Lung (tissue), 17 donors: ENCODE measurements at places on chromosomes 3 and 15. TPM values are rescaled to one million over a fixed set of nuclear protein-coding genes. Genes with fewer than 3 reads are reported as not detected.

DNA sequence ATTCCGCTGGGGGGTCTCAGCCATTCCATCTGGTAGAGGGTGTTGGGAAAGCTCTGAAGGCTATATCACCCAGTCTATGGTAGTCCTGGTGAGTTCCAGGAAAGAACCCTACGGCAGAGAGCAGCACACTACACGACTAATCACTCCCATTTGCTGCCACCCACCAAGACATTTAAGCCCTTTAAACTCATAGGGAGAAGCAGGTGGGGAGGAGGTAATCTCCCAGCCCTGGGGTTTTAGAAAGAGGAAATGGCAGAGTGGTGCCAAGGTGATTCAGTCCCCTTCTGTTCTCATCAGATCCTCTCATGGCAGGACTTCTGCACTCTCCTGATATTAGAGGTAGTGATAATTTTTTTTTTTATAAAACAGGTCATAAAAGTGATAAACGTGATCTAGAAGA is 10.6 kb upstream of the VWA5B2 start:
- no peak for DNase-seq
- no peaks in the 10 kb centered on the region for H3K27me3 ChIP-seq
- no peaks in the 10 kb centered on the region for H3K4me1 ChIP-seq
- H3K27ac ChIP-seq, result no peak overlapping the region
- H3K4me3 ChIP-seq, result no peak overlapping the region
- H3K36me3 ChIP-seq, result no peaks in the 10 kb centered on the region

CAMK2N2 gene
- 0.58 TPM for total RNA-seq

DNAH1 gene
- total RNA-seq, result 21.5 TPM

GRCh38 chr15:25778161-25778560 is 85.0 kb downstream of the ATP10A start:
- H3K4me3 ChIP-seq, result no peak overlapping the region
- no peak overlapping the region for H3K27ac ChIP-seq
- DNase-seq, result no peak

TRH gene
- 0.40 TPM for total RNA-seq

DNA sequence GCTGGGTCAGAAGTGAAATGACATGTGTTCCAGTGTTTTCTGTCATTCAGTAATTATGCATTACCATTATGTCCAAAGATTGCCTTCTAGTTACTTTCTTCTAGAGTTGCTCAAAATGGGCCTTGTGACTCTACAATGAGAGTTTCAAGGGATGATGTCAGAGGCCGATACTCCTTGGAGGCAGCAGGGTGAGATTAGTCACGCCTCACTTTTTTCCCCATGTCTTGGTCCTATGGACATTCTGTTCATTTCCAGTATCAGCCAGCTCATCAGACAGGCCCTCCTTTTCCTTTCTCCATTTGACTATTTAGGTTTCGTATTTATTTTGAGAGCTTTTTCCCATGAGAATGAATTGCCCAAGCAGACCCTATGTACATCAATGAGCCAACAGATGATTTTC is 17.5 kb downstream of the VGLL3 start:
- no peak for DNase-seq
- H3K4me3 ChIP-seq, result no peak overlapping the region
- H3K27me3 ChIP-seq, result no peaks in the 10 kb centered on the region

DNAJA4 gene
- total RNA-seq, result 74.6 TPM

GRCh38 chr3:30644615-30645014 is 38.2 kb downstream of the TGFBR2 start:
- H3K27ac ChIP-seq, result peak overlapping the region; percentile 2
- H3K4me3 ChIP-seq, result no peak overlapping the region
- no peaks in the 10 kb centered on the region for H3K27me3 ChIP-seq
- H3K4me1 ChIP-seq, result peaks cover 9% of the 10 kb centered on the region
- peak; percentile 87 for DNase-seq
- peaks cover 24% of the 10 kb centered on the region for H3K36me3 ChIP-seq

DNA sequence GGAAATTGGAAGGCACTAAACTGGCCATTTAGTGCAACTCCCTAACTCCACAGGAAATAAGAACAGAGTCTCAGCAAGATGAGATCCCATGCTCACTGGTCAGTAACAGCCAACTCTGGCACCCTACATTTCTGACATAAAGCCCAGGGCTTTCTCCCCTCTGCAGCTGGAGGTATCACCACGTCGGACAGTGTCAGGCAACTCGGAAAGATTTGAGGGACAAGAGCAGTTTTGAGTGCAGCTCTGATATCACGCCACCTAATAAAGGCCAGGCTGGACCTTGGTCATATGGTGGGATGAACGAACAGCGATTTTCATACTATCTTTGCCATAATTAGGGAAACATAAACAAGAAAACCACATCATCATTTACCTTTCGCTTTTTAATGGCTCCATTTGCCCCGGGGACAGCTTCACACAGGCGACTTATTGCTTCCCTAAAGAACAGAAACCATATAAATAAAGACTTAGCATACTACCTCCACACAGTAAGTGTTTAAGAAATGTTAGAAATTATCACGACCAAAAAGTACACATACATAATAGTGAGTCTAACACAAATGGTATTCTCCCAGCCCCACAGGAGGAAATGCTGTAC is 12.5 kb downstream of the EID1 start:
- no peaks in the 10 kb centered on the region for H3K36me3 ChIP-seq
- DNase-seq, result no peak
- no peak overlapping the region for H3K4me3 ChIP-seq

DNA sequence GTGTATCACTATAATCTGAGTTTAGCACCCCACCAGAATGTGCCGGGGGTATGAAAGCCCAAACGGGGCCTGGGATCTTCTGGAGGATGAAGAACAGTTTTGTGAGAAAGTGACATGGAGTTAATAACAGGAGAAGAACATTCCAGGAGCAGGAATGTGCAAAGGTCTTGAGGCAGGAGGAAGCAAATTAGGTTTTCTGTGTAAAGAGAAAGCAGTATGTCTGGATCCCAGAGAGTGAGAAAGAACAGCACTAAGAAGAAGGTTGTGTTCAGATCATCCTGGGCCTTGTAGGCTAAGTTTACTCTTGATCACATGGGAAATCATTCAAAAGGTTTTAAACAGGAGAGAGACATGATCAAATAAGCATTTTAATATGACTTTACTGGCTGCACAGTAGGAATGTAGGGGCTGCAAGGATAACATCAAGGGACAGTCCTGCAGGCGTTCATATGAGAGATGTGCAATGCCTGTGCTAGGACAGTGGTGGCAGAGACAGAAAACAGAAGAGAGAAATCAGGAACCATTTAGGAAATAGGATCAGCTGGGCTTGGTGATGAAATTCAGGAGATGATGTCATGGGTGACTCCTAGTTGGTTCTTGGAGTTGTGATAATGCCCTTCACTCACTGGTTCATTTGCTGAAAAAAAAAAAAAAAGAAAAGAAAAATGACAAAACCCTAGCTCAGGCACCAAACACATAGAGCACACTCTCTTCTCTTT is 113.5 kb downstream of the TNIK start:
- DNase-seq, result no peak
- no peak overlapping the region for H3K4me3 ChIP-seq
- H3K36me3 ChIP-seq, result no peaks in the 10 kb centered on the region
- H3K27me3 ChIP-seq, result no peaks in the 10 kb centered on the region
- peaks cover 5% of the 10 kb centered on the region for H3K4me1 ChIP-seq

NR1I2 gene
- total RNA-seq, result 0.55 TPM

DNA sequence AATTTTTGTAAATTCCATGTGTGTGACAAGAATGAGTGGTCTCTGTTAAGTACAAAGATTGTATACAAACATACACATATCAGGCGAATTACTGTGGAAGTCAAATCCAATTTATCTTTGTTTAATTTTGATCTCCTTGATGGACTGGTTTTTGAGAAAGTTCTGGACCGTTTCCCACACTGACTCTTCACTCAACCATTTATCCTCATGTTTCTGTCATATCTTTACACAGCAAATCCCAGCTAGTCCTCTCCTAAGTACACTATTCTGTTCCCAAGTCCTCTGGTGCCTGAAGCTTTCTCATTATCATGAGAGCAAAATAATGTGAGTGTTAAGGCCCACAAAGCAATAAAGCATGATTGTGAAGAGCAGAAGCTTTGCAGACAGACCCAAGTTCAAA is 189.9 kb downstream of the WNT5A start:
- no peak for DNase-seq
- no peaks in the 10 kb centered on the region for H3K36me3 ChIP-seq
- H3K27me3 ChIP-seq, result no peaks in the 10 kb centered on the region
- H3K27ac ChIP-seq, result no peak overlapping the region

GRCh38 chr3:190581041-190581541 is 67.2 kb downstream of the IL1RAP start:
- DNase-seq, result no peak
- no peak overlapping the region for H3K4me3 ChIP-seq
- H3K36me3 ChIP-seq, result no peaks in the 10 kb centered on the region
- no peak overlapping the region for H3K27ac ChIP-seq
- H3K27me3 ChIP-seq, result no peaks in the 10 kb centered on the region

GRCh38 chr15:42891569-42891968 is 29.0 kb downstream of the TTBK2 start:
- H3K27ac ChIP-seq, result no peak overlapping the region
- peaks cover 3% of the 10 kb centered on the region for H3K36me3 ChIP-seq
- DNase-seq, result no peak
- peaks cover 2% of the 10 kb centered on the region for H3K4me1 ChIP-seq
- no peaks in the 10 kb centered on the region for H3K27me3 ChIP-seq

- no peak for DNase-seq
- no peak overlapping the region for H3K27ac ChIP-seq
- H3K27me3 ChIP-seq, result no peaks in the 10 kb centered on the region
- H3K4me3 ChIP-seq, result no peak overlapping the region
Observed at GRCh38 chr15:88243895-88244787, 12.4 kb downstream of the NTRK3 start.

GRCh38 chr3:16596352-16597032 is 8.7 kb downstream of the DAZL start:
- H3K27ac ChIP-seq, result no peak overlapping the region
- H3K4me1 ChIP-seq, result no peaks in the 10 kb centered on the region
- no peak overlapping the region for H3K4me3 ChIP-seq
- DNase-seq, result no peak
- H3K36me3 ChIP-seq, result no peaks in the 10 kb centered on the region

DNA sequence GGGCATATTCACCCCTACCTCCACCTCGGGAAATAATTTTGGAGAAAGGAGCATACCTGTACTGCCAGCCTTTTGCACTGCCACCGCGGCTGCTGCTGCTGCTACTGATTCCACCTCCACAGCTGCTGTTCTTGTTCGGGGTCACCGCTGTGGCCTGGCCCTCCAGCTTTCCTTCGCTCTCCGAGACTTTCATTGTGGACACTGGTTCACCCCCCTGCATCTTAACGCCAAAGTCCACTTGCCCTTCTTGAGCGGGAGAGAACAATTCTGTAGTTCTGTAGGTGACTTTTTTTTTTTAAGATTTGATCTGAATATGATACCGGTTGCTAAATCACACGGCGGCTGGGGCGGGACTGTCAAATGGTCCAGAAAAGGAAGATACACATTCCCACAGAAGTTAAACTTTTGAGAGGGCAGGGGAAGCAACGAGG is 701 bp downstream of the OSBPL11 start:
- H3K4me3 ChIP-seq, result peak overlapping the region; percentile 82
- H3K27me3 ChIP-seq, result no peaks in the 10 kb centered on the region
- no peaks in the 10 kb centered on the region for H3K36me3 ChIP-seq
- DNase-seq, result no peak
- H3K4me1 ChIP-seq, result no peaks in the 10 kb centered on the region

POC1A gene
- 5.4 TPM for total RNA-seq

PCOLCE2 gene
- 32.2 TPM for total RNA-seq

NEK4 gene
- 29.4 TPM for total RNA-seq

DNA sequence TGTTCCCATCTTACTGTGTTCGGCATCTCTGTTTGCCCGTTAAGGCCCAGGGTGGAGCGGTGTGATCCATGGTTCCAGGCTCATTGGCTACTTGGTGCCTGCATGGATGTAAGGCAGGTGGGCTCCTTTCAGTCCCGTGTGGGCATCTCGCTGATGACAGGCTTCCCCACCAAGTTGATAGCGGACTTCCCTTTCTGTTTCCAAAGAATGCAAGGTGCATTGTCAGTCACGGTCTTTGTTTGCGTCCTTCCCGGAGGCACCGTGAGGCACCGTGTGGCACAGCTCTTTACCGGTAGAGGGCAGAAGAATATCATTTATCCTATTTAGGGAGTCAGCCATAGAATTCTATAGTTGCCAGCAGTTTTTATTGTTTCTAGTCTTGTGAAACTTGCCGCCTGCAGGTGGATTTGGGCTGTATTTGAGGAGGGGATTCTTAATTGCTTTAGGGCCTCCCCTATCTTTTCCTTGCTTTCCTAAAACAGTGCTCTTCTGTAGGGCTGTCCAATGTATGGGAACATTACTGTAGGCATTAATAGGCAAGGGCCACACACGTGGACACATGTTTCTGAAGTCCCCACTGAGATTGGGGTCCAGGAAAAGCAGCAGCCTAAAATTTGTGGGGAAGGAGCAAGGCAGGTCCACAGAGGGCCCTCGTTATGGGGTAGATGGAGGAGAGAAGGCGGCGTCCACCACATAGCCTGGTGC is 244.1 kb downstream of the SLCO3A1 start:
- no peak overlapping the region for H3K4me3 ChIP-seq
- no peaks in the 10 kb centered on the region for H3K36me3 ChIP-seq
- DNase-seq, result peak; percentile 84

DNA sequence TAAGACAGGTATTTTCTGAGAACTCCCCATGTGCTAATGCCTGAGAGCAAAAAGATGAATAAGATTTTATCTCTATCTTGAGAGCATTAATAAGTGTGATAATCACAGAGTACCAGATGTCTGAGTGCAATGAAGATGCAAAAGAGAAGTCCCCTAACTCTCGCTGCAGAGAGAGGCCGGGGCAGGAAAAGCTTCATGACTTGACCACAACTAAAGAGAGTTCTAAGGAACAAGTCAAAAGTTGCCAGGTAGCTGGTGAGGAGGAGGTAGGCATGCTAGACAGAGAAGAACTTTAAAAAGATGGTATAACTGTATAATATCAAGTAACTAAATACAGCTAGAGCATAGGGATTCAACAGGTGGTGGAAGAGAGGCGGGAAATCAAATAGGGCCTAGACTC is 28.8 kb downstream of the MTMR10 start:
- H3K4me1 ChIP-seq, result no peaks in the 10 kb centered on the region
- DNase-seq, result no peak
- no peak overlapping the region for H3K4me3 ChIP-seq
- peaks cover 9% of the 10 kb centered on the region for H3K36me3 ChIP-seq

DNA sequence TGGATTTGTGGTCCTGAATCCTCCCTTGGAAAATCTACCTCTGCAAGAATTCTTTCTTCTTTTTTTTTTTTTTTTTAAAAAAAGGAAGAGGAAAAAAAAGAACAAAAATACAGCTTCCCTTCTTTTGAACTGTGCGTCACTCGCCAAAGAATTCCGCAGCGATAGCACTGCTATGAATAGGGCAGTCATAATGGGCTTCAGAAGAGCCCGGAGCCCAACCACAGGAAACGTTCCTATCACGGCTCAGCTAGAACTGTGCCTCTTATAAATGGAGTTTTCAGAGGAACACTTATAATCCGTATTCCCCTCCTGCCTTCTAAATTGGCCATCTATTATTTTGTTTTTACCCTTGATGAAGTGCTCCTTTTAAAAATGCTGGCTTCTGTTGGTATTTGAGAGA is 227.7 kb downstream of the ADAMTS17 start:
- peaks cover 46% of the 10 kb centered on the region for H3K4me1 ChIP-seq
- H3K36me3 ChIP-seq, result no peaks in the 10 kb centered on the region
- peak overlapping the region; percentile 63 for H3K27ac ChIP-seq
- no peaks in the 10 kb centered on the region for H3K27me3 ChIP-seq
- H3K4me3 ChIP-seq, result no peak overlapping the region
